ENCODE measurements at places on chromosomes 7 and 10. TPM values are rescaled to one million over a fixed set of nuclear protein-coding genes. Genes with fewer than 3 reads are reported as not detected.

- DNase-seq, result peak; percentile 90
Observed at GRCh38 chr10:101050208-101051069, 11.3 kb upstream of the KAZALD1 start.

Gene CTTNBP2
- total RNA-seq, result 6.2 TPM

Gene CRYGN
- not detected for total RNA-seq

GRCh38 chr7:93739424-93739823, 151.1 kb downstream of the TFPI2 start:
- DNase-seq, result no peak

DNA sequence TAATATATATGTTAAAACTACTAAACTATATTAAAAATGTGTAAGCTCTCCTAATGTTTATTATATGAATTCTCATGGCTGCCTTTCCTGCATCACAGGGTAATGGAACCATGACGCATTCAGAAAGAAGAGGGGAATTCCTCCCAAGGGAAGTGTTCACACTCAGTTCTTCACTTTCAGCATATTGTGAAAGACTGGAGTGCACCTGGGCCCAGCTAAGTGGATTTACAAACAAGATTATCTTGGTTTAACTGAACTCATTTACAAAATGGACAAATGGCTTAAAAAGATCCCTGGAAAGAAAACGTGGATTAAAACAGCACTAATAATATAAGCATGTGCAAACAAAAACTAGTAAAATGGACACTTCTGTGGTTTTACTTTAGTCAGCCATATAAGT, 149.8 kb downstream of the DOCK4 start:
- no peak for DNase-seq

Gene NEURL1
- total RNA-seq, result 0.13 TPM

GRCh38 chr10:44143556-44143955, 241.3 kb downstream of the CXCL12 start:
- no peak for DNase-seq

GRCh38 chr7:25854608-25855497, 297.1 kb upstream of the NFE2L3 start:
- peak; percentile 93 for DNase-seq

Data from lower leg skin (tissue), 4 donors.